Hematopoietic multipotent progenitor cell treated with erythropoietin and hydrocortisone succinate and interleukin-3 and kit ligand, for 4 days (in vitro differentiated cells): ENCODE measurements at places on chromosomes 7 and 10.
A peak's percentile ranks its signal among the peaks of the same experiment; 100 is the strongest.

DNA sequence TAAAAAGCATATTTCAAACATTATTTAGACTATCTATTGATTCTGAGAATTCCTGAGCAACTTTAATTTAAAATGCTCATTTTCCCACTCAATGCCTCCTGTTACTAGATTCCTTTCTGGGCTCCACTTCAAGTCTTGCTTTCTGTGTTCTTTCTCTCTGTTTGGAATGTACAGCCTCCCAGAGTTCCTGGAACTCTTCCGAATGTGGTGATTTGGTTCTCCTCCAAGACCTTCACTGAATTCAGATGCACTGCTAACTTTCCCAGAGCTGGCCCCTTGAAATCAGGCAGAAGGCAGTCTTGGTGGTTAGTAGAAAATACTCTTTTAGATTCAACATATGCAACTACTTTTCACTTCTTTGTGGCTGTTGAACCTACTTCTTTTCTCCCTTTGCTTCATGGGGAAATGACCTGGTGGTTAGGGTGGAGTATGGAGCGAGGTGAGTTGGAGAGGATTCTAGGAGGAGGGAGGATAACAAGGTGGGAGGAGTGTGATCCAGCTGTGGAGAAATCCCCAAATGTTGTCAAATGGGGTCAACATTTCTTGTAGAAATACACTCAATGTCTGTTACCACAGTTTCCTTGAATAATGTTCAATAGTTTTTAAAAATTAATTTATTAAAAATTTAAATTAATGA, 27.9 kb upstream of the CCDC7 start:
- DNase-seq, result no peak

DNA sequence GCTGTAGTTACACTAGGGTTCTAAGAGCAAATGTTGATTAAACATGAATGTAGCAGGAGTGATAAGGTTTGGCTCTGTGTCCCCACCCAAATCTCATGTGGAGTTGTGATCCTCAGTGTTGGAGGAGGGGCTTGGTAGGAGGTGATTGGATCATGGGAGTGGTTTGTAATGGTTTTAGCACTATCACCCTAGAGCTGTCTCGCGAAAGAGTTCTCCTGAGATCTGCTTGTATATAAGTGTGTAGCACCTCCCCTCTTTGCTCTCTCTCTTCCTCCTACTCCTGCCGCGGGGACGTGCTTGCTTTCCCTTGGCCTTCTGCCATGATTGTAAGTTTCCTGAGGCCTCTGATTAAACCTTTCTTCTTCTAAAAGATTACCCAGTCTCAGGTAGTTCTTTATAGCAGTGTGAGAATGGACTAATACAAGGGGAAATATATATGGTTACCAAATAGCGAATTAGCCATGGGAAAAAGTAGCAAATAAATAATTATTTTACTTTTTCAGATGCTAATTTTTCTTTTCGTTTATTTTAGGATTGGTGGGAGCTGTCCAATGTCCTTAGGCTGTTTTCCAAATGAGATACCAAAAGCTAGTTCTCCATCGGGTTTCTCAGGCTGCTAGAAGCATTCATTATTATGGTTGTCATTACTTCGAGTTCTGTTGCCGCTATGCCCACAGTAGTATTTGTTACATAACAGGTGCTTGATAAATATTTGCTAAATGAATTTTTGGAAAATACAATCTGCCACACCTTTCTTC, 58.7 kb downstream of the PTEN start:
- DNase-seq, result peak; percentile 42

DNA sequence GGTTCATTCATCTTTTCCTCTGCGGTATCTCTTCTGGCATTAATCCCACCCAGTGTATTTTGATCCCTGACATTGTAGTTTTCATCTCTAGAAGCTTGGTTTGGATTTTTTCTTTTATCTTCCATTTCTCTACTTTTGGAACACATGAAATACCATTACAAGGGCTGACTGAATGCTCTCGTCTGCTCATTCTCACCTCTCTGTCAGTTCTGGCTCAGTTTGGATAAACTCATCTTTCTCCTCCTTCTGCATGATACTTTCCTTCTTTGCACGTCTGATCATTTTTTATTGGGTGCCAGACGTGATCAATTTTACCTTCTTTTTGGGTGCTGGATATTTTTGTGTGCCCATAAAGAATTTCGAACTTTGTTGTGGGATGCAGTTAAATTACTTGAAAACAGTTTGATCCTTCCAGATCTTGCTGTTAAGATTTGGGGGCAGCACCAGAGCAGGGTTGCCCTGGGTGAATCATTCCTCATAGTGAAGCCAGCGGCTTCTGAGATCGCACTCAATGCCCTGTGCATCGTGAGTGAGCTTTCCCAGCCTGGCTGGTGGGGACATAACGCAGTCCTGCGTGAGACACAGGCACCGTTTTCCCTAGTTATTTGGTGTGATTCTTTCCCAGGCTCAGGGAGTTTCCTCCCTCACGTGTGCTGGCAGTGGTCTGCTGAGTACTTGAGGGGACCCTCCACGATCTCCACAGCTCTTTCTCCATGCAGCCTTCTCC, 53.8 kb downstream of the LHPP start:
- no peak for DNase-seq

GRCh38 chr10:127937915-127938463, 31.1 kb downstream of the PTPRE start:
- DNase-seq, result no peak

- DNase-seq, result no peak
These were observed 7.4 kb downstream of the NOD1 start for GRCh38 chr7:30471205-30471604.

DNA sequence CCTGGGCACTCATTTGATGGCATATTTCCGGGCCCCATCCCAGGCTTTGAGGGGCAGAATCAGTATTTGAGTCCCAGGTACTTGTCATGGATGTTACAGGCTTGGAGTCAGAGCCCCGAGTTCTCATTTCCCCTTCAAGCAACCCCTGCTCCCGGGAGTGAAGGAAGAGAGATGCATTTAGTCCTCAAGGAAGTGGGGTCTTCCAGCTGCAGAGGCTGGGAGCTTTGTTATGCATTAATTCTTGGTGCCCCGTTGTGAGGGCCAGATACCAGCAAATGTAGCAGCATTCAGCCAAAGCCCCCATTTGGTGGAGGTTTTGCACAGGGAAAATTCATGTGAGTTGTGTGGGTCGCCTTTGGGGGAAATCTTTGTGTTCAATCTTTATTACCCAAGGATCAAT, 38.7 kb upstream of the TCERG1L start:
- DNase-seq, result no peak

GRCh38 chr7:66629222-66630062, 761 bp downstream of the KCTD7 start:
- DNase-seq, result no peak

GRCh38 chr10:22623633-22624253, 90.6 kb downstream of the PIP4K2A start:
- DNase-seq, result peak; percentile 47

DNA sequence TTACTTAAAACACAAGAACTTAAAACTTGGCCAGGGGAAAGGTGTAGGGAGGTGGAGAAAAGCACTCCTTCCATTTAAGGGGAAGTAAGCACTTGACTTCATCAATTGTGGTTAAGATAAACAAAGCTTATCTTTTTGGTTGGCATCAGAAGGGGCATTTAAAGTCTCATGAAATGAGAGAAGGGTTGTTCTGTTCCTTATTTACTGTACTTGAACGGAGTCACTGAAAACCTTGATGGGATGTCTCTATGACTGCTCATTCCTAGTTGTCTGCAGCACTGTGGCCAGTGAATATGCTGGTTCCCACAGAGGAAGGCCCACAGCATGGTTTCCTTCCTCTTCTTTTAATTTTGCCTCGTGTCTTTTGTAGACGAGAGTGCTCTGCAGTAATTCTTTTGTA, 229.3 kb downstream of the AUTS2 start:
- peak; percentile 77 for DNase-seq

- peak; percentile 56 for DNase-seq
These were observed 4.8 kb downstream of the ELOVL3 start for GRCh38 chr10:102230861-102231356.

DNA sequence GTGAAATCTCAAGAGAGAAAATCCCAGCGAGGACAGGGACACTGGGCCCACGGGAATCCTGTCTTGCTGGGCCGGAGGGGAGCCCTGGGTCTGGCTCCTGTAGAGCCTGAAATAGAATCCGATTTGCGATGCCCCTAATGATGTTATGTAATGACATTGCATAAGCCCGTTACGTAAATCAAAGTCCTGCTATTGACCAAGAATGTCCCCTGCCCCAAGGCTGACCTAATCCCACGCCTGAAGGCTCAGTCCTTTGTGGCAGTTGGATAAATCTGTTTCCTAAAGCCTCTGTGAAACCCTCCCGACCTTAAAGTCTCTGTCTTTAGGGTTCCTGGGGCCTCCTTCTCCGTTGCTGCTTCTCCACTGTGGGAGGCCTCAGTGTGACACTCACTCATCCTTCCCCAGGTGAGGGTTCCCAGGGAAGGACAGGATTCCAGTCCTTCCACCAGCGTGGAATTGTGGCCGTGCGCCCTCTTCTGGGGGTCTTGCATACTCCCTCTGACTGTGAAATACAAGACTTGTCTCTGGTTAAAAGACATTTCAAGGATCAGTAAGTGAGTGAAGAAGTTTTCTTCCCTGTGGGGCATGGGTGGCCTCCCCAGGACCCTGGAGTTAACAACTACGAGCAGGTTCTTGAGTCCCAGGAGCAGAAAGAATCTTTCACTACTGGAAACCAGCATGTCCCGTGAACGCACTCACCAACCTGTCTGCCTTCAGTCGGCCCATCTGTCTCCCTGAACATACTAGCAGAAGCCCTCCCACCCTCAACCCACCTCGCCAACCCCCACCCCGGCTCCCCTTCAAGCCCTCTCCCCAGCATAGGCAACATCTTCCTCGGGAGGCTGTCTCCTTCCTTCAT, 19.8 kb downstream of the ZNF467 start:
- no peak for DNase-seq

GRCh38 chr10:46020344-46020657, 10.1 kb downstream of the NCOA4 start:
- no peak for DNase-seq

DNA sequence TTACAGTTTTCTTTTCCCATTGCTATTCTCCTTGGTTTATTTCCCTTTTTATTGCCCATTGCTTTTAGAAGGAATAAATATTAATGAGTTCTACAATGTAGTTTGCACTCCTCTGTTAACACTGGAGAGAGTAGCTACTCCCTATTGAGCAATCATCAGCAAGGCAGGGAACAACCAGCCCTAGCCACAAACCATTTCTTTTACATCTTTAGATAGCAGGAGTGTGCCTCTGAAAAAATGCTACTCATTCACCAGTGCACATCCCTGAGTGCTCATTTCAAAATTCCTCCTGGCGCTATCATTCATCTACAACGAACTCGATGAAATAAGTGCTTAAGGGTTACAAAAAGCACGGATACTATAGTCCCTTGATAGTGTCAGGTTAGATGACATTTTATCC, 252.9 kb downstream of the THSD7A start:
- no peak for DNase-seq

DNA sequence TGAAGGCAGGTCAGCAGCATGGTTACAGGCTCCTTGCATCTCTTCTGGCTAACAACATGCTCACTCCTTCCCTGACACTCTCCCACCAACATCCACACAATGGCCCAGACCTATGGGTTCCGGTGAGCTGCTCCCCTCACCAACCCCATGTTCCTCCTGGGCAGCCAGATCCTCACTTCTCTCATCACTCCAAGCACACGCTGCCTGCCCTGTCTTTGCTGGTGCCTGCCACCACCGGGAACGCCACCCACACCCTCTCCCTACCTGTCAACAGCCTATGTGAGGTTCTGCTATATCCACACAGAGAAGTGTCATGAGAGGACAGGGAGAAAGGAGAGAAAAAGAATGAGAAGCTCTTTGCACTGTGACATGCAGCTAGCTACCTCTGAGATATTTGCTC, 14.6 kb downstream of the PARP12 start:
- no peak for DNase-seq

- DNase-seq, result no peak
These were observed 1.9 kb downstream of the TAS2R40 start for GRCh38 chr7:143223784-143224183.

GRCh38 chr7:104005197-104005596, 15.7 kb upstream of the RELN start:
- DNase-seq, result no peak

DNA sequence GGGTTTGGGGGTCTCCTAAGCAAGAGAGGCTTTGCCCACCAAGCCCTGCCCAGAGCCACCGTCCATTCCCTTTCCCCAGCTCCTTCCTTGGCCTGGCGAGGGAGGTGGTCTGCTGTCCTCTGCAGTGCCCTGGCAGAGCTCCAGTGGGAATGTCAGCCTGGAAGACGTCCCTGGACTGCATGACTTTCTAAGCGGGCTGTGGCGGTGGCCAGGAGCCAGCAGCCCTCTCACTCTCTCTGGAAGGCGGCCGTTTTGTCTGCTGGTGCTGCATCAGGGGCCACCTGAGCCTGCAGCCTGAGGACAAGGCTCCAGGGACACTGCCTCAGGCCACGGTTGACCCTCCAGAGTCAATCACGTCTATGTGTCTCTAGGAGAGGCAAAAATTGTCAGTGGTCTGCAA, 271.0 kb downstream of the SKAP2 start:
- DNase-seq, result no peak

- no peak for DNase-seq
These were observed 133.4 kb downstream of the LRRC4 start for GRCh38 chr7:127897704-127898454.

- no peak for DNase-seq
These were observed 85.9 kb downstream of the AHR start for GRCh38 chr7:17384400-17384799.

GRCh38 chr7:126658684-126659083, 594.1 kb downstream of the GRM8 start:
- DNase-seq, result no peak

DNA sequence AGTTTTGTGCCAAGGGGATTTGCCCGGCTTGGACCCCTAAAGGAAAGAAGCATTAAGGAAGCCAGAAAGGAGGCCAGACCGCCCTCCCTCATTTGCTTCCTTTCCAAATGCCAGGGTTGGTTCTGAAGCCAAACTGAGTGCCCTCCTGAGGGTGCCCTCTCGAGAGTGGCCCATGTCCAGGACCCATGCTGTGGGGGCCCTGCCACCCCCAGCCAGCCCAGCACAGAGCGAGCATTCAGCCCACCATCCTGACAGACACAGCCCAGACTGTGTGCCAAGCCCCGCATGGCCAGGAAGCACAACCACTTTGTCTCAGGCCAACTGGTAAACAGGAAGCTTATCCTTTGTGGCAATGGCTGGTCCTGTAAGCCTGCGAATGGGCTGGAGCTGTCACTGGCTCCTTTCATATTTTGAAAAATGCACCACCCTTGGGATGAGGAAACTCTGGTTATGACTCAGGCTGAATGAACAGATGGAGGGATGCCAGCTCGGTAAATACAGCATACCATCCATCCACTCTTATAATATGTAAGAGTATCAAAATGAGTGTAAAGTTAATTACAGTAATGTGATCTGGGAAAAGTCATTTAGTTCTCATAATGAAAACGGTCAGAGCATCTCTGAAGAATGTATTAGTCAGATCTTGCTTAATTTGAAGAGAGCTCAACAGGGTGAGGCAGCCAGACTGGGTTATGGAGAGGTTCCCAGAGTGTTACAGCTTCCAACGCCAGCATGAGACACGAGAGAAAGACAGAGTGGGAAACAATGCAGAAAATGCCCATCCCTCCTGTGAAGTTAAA, 65.0 kb downstream of the STK17A start:
- peak; percentile 76 for DNase-seq

- no peak for DNase-seq
These were observed at the start of gene CFTR for GRCh38 chr7:117479225-117480054. TSS of gene CFTR (plus strand) at chr7:117480025. CDS start at chr7:117480095, 70 bp downstream.
